ENCODE measurements at places on chromosomes 3 and 15. TPM values are rescaled to one million over a fixed set of nuclear protein-coding genes. Genes with fewer than 3 reads are reported as not detected.

The SUCNR1 gene
- total RNA-seq, result not detected

The ACKR4 gene
- total RNA-seq, result 0.16 TPM

- no peak for DNase-seq
Observed at GRCh38 chr15:62711691-62712454, 330.7 kb upstream of the TPM1 start.

GRCh38 chr3:62027796-62028195 lies 345.6 kb downstream of the FEZF2 start:
- no peak for DNase-seq

DNA sequence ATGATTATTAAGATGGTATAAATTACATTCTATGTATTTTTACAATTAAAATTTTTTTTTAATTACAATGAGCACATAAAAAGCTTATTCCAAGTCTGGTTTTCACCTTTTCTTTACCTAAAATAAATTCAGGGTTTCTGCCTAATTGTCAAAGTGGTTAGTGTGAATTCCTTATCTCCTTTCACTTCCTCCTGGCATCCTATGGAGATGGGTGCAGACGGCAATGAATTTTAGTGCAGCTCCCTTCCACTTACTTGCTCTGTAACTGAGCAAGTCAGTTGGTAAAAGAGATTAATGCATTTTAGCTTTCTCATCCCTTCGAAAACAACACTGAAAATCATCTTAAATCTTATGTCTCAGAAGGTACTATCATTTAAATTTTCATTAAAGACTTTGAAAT lies 13.1 kb downstream of the HDGFL3 start:
- no peak for DNase-seq

- DNase-seq, result no peak
Observed at GRCh38 chr15:50137330-50137761, 18.3 kb upstream of the ATP8B4 start.

GRCh38 chr3:133393204-133393603 lies 6.7 kb upstream of the BFSP2 start:
- DNase-seq, result no peak
